Thymus (tissue), 14 donors: ENCODE measurements at places on chromosomes 5 and 9. TPM values are rescaled to one million over a fixed set of nuclear protein-coding genes. Genes with fewer than 3 reads are reported as not detected.

DNA sequence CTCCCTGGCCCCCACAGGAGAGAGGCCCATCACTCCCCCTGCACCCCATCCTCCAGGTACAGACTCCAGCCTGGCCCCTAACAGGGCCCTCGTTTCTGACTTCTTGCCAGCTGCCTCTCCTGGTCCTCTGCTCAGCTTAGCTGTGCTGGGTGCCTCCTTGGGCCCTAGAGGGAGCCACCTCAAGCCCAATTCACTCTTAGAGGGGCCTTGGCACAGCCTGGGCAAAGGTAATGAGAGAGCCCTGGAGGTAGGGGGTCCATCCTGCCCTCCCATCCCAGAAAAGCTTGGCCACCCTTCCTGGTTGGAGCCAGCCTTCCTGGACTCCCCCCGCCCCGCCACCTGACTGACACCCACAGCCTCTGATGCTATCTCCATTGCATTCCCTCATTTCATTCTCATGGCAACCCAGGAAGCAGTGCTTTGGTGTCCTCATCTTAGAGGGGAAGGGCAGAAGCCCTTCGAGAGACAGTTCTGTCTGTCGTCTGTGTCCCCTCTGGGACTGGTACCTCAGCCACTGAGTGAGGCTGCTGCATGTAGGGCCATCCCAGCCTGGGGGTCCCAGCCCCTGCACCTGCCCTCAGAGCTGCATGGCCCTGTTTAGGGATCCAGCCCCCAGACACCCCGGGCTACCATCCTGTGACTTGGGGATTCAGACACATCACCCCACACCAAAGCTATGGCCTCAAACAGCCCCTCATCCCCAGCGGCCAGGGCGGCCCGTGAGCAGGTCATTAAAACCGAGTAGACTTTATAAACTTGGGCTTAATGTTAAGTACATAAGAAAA is 95.5 kb downstream of the BARX1 start:
- H3K4me3 ChIP-seq = no peak overlapping the region
- no peaks in the 10 kb centered on the region for H3K36me3 ChIP-seq
- no peaks in the 10 kb centered on the region for H3K4me1 ChIP-seq
- no peak for DNase-seq
- H3K27ac ChIP-seq = no peak overlapping the region
- peaks cover 36% of the 10 kb centered on the region for H3K27me3 ChIP-seq

- no peak overlapping the region for H3K27ac ChIP-seq
- H3K27me3 ChIP-seq = no peaks in the 10 kb centered on the region
- no peak overlapping the region for H3K4me3 ChIP-seq
- H3K36me3 ChIP-seq = no peaks in the 10 kb centered on the region
These were observed 71.7 kb upstream of the SNX2 start for GRCh38 chr5:122703203-122703602.

DNA sequence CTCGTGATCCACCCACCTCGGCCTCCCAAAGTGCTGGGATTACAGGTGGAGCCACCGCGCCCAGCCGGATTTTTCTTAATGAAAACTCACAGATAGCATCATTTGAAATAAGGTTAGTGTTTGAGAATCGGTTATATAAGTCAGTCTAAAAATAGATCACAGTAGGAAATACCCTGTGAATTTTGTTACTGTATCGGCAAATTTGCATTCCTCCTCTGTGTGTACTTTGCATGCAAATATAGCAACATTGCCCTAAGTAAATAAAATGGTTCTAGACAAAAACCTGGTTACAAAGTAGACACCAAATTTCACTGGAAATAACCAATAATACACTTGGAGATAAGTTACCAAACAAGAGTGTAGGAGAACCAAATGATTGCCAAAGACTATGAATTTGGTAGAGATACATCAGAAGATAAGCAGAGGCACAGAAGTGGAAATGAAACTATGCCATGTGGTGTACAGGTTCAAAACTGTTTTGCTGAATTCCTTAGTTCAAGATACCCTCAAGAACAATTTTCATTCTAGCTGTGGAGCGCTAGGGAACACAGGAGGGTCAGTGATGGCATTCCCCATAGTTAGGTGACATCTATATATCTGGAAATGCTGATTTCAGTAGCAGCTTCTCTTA is 58.1 kb downstream of the ICE1 start:
- DNase-seq = no peak
- no peaks in the 10 kb centered on the region for H3K36me3 ChIP-seq
- no peak overlapping the region for H3K27ac ChIP-seq

DNA sequence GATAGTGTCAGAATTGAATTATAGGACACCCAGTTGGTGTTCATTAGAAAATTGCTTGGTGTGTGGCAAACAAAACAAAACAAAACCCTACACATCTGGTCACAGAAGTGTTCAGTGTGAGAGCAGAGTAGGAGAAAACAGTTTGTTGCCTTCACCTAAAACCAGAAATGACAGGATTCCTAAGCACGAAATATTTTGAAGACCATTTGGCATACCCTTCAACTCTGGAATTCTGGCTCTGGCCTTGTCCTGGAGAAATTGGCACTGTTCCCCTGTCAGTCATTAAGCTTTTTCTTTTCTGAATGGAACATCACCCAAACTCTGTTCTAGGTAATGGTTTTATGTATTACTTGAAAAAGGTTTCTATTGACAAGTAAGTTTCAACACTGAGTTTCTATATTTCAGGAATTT is 110.2 kb upstream of the PCA3 start:
- no peak overlapping the region for H3K4me3 ChIP-seq
- no peak for DNase-seq
- H3K27me3 ChIP-seq = no peaks in the 10 kb centered on the region
- peaks cover 4% of the 10 kb centered on the region for H3K4me1 ChIP-seq

The PCSK1 gene
- 0.09 TPM for total RNA-seq

The GDA gene
- total RNA-seq = 0.76 TPM

The NUTM2F gene
- not detected for total RNA-seq

DNA sequence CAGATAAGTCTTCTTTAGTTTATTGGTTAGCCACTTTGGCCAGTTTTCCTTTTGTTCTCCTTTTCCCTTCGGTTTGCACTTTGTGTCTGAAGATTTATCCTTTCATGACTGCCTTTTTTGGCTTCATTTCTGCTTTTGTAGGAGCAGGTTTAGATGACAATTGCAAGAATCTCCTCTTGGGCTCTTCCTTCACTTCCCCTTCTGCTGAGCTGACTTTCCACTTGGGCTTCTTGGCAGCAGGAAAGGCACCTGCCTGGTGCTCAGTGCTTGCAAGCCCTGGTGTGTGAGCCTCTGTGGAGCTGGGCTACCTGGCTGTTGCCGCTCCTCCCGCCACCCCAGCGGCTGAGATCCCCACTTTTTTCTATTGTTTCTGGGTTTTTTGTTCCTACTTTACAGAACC is 7.3 kb downstream of the CCDC112 start:
- DNase-seq = no peak
- H3K4me3 ChIP-seq = no peak overlapping the region
- H3K27ac ChIP-seq = no peak overlapping the region
- no peaks in the 10 kb centered on the region for H3K4me1 ChIP-seq
- no peaks in the 10 kb centered on the region for H3K36me3 ChIP-seq
- no peaks in the 10 kb centered on the region for H3K27me3 ChIP-seq

The SLC6A19 gene
- total RNA-seq = 0.09 TPM

GRCh38 chr9:97313243-97313642 is 5.8 kb downstream of the CCDC180 start:
- no peak overlapping the region for H3K4me3 ChIP-seq
- H3K27me3 ChIP-seq = no peaks in the 10 kb centered on the region
- no peaks in the 10 kb centered on the region for H3K4me1 ChIP-seq
- H3K36me3 ChIP-seq = peaks cover 2% of the 10 kb centered on the region

GRCh38 chr5:71782771-71783770 is 64.0 kb downstream of the CARTPT start:
- no peak overlapping the region for H3K27ac ChIP-seq
- no peaks in the 10 kb centered on the region for H3K36me3 ChIP-seq
- H3K27me3 ChIP-seq = no peaks in the 10 kb centered on the region
- H3K4me1 ChIP-seq = no peaks in the 10 kb centered on the region
- H3K4me3 ChIP-seq = no peak overlapping the region
